CD4-positive, alpha-beta T cell treated with Interleukin-15 for 4 hours (primary cell): ENCODE measurements at places on chromosomes 6 and 20.

DNA sequence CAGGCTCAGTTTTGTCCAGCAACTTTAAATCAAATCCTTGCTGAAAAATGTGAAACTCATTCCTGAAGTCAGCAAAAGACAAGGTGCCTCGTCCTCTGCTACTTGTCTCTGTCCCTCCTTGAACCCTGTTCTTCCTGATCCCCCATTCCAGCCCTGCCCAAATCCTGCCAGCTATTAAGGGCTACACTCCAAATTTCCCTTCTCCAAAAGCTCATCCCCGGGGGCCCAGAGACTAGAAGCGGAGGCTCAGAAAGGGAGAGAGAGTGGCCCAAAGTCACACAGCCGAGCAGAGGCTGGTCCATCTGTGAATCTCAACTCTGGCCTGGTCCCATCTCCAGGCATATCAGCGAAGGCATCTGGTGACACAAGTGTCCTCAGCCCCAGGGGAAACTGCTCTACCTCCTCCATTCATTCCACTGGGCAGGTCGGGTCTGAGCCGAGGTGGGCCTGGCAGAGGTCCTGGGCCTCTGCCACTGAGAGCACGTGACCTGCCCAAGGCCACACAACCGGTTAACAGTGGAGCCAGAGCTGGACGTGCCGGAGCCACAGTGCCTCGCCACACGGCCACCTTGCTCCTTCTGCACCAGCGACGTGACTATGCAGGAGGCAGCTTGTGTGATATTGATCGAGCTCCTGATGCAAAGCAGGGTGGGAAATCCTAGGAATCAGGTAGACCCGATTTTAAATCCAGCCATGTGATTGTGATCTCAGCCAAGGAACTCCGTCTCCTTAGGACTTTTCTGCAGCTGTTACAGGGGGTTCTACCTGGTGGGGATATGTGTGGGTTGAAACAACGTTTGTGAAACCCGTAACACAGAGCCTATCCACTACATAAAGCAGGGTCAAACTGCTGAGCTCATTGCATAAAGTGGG, 28.6 kb downstream of the NOL4L start:
- DNase-seq, result no peak

- peak; percentile 18 for DNase-seq
These were observed 11.5 kb upstream of the TMC2 start for GRCh38 chr20:2524709-2525506.

GRCh38 chr6:44650947-44651346, 263.4 kb downstream of the CDC5L start:
- no peak for DNase-seq

DNA sequence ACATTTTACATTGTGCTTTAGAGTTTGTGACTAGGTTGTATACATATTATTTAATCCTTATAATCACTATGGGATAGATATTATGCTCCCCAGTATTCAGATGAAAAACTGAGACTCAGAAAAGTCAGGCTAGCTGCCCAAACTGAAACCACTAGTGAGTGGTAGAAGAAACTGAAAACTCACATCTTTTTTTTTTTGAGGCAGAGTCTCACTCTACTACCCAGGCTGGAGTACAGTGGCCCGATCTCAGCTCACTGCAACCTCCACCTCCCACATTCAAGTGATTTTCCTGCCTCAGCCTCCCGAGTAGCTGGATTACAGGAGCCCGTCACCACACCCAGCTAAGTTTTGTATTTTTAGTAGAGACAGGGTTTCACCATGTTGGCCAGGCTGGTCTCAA, 22.2 kb downstream of the RNF24 start:
- no peak for DNase-seq

DNA sequence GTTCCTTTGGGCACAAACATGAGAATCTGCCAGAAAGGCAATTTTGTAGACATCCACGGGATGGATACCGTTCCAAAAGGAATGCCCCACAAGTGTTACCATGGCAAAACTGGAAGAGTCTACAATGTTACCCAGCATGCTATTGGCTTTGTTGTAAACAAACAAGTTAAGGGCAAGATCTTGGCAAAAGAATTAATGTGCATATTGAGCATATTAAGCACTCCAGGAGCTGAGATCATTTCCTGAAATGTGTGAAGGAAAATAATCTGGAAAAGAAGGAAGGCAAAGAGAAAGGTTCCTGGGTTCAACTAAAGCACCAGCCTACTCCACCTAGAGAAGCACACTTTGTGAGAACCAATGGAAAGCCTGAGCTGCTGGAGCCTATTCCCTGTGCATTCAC, 103.9 kb upstream of the ARG1 start:
- DNase-seq, result no peak

- no peak for DNase-seq
These were observed 12.6 kb upstream of the UBR2 start for GRCh38 chr6:42551217-42551616.

- DNase-seq, result no peak
These were observed 56.4 kb downstream of the REPS1 start for GRCh38 chr6:138931660-138932059.

GRCh38 chr6:9308284-9308683, 872.9 kb upstream of the SLC35B3 start:
- DNase-seq, result no peak

DNA sequence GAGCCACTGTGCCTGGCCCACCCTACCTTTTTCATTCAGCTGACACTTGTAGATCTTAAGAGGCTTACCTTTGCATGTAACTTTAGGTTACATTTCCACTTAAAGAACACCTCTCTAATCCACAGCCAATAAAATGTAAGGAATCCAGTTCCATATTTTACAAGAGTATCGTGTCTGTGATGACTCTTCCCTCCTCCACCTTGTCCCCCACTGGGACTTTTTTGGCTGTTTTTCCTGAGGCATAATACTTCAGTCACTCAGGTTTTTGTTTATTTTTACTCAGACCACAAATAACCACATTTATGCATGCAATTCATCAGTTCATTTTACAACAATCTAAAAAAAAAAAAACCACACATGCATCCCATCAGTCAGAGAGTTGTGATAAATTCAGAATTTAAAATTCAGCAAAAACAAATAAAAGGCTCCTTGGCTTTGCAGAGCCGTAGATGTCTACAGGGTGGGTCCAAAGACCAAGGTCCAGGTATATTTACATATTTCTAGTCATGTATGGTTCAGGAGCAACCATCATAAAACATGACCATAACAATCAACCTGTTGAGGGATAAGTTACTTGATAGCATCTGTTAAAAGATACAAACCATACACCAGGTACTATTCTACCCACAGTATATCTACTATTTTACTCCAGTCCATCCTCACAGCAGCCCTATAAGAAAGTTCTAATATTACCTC, 9.9 kb downstream of the ATXN1 start:
- DNase-seq, result no peak

DNA sequence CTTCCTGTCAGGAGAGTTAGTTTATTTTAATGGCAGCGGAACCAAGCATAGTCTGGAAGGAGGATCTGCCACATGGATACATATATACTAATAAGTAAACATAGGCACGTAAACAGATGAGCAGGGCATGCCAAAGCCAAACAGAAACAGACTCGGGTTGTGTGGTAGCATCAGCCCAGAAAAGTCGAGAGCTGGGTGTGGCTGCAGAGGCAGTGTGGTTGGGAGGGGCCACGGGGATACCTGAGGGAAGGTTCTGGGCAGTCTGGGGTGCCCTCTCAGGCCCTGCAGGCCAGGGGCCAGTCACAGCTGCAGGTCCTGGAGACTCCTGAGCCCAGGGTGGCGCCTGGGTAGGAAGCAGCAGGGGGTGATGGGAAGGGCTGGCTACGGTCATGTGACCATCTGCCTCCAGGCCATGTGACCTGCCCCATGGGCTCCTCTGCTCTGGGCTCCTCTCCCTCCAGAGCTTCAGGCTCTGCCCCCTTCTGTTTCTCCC, 42.8 kb upstream of the MRPS10 start:
- DNase-seq, result no peak

DNA sequence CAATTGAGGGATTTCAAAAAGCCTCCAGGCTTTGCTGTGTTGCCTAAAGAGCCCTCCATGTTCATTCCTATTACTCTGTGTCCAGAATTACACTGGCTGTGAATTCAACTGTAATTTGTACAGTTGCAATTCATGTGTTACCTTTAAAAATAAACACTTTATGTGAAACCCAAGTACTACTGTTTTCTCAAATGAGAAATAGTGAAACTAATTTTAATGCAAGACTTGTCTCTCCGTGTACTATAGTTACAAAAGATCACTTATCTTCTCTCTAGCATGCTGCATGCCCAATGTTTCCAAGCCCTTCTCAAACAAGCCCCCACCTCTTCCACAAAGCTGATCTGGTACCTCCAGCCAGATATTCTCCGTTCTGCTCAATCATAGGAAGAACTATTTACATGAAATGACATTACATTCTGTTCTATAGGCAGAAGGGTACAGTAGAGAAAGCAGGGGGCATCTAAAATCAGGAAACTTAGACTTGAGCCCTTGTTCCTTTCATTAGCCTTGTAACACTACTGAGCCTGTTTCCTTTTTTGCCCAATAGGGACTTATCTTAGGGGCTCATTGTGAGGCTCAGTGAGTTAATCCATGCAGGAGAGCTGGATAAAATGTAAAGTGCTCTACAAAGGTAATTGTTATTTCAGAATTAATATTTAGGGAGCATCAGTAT, 12.3 kb upstream of the COL9A1 start:
- DNase-seq, result no peak

DNA sequence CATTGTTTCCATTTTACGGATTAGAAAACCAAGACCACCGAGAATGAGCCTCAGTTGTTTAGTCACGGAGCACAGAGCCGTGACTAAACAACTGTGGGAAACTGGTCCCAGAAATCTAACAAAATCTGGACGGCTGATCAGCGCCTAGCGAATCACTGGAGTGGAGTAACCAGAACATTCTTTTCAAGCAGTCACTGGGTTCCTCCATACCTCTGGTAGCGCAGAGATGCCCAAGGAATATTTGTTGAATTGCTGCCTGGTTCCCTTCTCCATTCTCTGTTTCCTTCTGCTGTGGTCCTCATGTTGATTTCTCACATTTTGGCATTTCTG, 62.0 kb downstream of the GPX5 start:
- no peak for DNase-seq

- DNase-seq, result no peak
These were observed 3.6 kb downstream of the JARID2 start for GRCh38 chr6:15249371-15250019.

DNA sequence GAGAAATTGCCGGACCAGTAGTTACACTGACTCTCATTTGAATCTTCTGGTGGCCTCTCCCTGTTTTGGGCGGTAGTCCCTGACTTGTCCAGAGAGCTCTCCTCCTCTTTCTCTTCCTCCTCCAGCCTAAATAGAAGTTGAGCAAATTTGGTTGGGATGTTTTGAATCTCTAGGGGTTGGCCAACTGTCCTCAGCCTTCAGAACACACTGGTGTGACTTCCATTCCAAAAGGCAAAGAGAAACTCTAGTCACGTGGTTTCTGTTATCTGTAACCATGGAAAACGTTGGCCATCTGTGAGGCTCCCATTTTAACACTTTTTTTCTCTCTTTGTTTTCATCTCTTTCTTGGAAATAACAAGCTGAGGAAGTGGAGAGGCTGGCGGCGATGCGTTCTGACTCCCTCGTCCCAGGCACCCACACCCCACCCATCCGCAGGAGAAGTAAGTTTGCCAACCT, 275.3 kb downstream of the TBC1D7 start:
- DNase-seq, result no peak

DNA sequence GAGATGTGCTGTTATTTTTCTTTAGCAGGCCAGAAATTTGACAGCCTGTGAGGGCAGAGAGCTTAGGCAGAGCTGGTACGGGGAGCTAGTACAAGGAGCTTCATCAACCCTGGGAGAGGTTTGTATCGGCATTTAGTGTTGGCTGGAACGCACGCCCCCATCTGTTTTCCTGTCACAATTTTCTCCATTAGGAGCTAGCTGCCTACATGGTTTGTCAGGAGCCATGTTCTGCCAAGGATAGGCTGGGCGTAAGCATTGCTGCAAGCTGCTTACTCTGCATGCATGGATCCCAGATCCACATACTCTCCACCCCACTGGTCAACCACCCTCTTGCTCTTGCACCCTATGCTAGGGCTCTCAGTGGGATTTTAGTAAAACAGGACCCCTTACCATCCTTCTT, 449.0 kb upstream of the CHD6 start:
- DNase-seq, result no peak

- DNase-seq, result no peak
These were observed 23.9 kb downstream of the TRERF1 start for GRCh38 chr6:42427871-42428270.

GRCh38 chr6:10210052-10210451, 204.8 kb downstream of the TFAP2A start:
- DNase-seq, result no peak

DNA sequence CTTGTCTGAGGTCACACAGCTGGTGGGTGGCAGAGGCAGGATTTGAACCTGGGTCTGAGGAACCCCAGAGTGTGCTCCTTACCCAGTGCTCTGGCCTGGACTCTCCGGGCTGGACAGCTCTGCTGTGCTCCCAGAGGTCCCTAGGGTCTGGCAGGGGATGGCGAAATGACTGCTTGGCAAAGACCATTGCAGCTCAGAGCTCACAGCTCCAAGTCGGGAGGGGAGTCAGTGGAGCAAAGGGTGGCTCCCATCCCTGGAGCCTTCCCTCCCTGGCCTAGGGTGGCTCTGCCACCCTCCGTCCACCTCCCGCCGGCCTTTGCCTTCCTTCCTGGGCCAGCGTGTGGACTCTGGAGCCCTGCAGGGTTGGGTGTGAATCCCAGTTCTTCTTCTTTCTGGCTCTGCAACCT, 17.5 kb downstream of the CEBPB start:
- DNase-seq, result no peak

- peak; percentile 76 for DNase-seq
These were observed 122.2 kb downstream of the FYN start for GRCh38 chr6:111750753-111751673.
